ENCODE measurements at places on chromosomes 1 and 21. TPM values are rescaled to one million over a fixed set of nuclear protein-coding genes. Genes with fewer than 3 reads are reported as not detected.
A peak's percentile ranks its signal among the peaks of the same experiment; 100 is the strongest.

DNA sequence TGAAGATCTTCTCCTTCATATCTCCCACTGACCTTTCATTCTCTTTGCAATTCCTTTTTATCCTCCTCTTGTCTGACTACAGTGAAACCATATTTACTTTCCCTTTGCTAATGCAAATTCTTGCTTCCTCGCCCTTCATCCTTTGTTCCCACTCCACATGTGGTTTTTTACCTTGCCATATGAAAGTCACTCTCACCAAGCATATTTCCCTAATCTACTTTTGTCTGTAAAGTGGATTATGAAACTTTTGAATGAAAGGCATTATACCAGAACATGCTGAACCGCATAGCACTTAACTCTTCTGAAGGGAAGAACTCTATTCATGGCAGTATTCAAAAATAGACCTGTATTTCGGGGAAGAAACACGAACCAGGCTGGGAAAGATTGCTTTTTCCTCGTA lies 8.0 kb upstream of the TMPRSS15 start:
- DNase-seq, result no peak

DNA sequence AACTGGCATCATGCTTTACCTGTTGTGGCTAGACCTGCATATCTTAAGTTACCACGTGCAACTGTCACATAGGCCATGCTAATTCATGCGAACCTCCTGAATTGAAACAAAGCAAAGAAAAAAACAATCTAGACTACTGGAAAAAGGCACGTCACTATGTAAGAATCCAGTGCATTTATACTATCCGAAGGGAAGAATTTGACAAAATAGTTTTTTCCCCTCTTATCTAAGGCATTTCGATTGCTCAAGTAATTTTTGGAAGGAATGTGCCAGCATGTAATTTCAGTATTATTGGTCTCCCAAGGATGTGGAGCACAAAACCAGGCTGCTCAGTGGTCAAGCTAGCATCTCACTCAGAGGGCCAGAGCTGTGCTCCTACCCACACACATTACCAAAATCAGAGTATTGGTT lies 31.5 kb upstream of the C1orf198 start:
- DNase-seq, result no peak

DNA sequence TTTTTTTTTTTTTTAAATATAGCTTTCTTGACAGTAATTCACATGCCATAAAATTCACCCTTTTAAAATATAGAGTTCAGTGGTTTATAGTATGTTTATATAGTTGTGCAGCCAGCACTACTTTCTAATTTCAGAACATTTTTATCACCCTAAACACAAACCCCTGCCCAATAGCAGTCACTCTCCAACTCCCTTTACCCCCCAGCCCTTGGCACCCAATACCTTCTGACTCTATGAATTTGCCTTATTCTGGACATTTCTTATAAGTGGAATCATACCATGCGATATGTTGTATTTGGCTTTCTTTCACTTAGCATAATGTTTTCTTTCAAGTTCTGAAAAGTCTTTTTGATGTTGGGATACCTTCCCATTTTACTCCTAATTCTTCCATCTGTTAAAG lies 42.5 kb upstream of the NEXN start:
- DNase-seq, result no peak

GRCh38 chr1:226678251-226678650 lies 60.8 kb downstream of the ITPKB start:
- DNase-seq, result no peak

DNA sequence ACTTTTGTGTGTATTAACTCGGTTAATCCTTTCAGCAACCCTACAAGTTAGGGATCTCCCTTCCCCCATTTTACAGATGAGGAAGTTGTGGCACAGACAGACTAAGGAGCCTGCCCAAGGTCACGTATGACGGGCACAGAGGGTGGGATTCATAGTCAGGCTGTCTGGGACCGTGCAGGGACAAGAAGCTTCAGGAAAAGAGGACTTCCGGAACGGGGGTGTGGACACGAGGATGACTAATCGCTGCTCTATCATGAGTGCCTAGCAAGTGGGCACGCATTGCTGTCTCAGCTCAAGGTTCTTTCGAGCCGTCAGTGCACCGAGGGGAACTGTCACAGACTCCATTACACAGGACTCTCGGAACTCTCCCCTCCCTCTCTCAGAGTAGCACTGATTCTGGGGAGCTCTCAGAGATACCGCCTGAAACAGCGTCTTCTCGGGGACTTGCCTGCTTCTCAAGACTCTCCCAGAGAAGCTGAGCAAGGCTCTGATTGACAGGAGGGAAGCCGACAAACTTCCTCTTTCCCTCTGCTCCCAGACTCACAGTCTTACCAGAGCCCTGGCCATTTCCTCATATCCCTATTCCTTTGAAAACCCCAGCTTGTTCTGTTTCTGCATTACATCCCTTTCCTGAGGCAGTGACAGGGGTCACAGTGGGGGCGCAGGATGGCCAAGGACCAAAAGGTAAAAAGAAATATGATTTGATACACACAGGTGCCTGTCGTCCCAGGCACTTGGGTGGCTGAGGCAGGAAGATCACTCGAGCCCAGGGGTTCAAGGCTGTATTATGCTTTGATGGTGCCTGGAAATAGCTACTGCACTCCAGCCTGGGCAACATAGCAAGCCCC lies 14.4 kb downstream of the FHAD1 start:
- DNase-seq, result no peak

- no peak for DNase-seq
Measured at GRCh38 chr1:14138135-14138506, 438.1 kb downstream of the PRDM2 start.

GRCh38 chr1:9653491-9654050 lies 2.0 kb downstream of the PIK3CD start:
- DNase-seq, result no peak

DNA sequence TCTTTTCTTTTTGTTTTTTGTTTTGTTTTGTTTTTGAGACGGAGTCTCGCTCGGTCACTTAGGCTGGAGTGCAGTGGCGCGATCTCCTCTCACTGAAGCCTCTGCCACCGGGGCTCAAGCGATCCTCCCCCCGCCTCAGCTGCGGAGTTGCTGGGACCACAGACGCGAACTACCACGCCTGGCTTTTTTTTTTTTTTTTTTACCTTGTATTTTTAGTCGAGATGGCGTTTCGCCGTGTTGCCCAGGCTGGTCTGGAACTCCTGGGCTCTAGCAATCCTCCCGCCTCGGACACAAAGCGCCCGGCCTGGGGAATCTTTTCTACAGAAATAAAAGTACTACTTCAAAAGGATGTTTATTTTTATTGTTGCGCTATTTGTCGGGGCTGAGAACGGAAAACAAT lies 1.1 kb upstream of the SETDB1 start:
- no peak for DNase-seq

DNA sequence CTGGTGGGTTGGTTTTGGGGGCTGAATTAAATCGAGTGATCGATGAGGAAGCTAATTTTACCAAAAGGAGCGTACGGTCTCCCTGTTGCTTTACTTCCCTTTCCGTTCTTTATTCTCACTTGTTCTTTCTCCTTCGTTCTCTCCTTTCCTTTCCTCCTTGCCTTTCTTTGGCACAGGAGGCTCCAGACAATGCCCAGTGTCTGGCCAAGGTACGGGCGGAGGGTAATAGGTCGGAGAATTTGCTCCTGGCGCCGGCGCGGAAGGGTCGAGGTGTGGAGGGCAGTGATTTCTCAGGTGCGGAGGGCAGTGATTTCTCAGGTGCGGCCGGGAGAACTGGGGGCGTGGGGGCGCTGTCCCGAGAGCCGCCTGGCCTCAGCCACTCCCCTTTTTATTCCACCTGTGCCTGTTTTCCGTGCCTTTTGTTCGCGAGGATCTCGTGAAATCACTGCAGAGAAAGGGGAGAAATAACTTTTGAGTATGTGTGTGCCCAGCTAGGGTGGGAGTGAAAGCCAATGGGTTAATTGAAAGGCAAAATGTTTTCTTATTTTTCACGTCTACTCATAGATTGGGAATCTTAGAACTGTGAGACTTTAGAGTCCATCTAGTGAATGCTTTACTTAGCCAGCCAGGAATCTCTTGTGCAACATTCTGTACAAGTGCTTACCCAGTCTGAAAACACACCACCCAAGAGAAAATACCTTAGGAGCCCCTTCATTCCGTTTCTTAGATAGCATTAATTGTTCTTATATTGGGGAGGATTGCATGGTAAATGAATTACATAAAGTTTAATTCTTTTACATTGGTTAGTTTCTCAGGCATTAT lies 1.3 kb downstream of the FNBP1L start:
- DNase-seq, result peak; percentile 20

GRCh38 chr1:78833491-78833890 lies 173.0 kb downstream of the ADGRL4 start:
- peak; percentile 29 for DNase-seq

DNA sequence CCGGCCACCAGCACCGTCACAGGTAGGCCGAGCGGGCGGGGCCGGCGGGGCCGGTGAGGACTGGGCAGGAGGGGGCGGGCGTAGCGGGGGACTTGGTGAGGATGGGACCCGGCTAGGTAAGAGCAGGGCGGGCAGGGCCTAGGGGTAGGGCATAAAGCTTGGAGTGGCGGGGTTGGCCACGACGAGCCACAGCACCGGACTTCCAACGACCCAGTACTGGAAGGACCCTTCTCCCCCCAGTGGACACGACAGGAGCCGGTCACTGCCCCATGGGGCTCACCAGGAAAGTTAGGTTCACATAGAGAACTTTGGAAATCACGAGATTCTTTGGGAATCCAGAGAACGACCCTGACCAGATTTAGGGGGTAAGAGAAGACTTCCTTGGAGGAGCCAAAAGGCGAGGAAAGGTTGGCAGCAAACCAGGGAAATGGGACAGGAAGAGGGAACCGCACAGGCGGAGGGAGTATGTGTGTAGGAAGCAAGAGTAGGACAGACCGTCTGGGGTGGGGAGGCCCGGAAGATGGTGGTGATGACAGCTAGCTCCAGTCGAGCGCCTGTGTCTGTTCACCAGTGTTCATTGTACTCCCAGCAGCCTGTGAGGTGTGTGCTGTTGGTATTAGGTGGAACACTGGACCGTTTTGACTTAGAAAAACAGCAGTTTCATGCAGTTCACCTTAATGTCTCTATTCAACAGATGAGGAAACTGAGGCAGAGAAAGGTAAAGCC lies 20.4 kb downstream of the ZNF362 start:
- DNase-seq, result no peak

GRCh38 chr1:167330601-167331293 lies 110.1 kb downstream of the POU2F1 start:
- DNase-seq, result no peak

- DNase-seq, result no peak
Measured at GRCh38 chr1:9494936-9495758, 44.1 kb upstream of the SLC25A33 start.

GRCh38 chr1:181097242-181097641 lies 8.7 kb downstream of the IER5 start:
- DNase-seq, result no peak

DNA sequence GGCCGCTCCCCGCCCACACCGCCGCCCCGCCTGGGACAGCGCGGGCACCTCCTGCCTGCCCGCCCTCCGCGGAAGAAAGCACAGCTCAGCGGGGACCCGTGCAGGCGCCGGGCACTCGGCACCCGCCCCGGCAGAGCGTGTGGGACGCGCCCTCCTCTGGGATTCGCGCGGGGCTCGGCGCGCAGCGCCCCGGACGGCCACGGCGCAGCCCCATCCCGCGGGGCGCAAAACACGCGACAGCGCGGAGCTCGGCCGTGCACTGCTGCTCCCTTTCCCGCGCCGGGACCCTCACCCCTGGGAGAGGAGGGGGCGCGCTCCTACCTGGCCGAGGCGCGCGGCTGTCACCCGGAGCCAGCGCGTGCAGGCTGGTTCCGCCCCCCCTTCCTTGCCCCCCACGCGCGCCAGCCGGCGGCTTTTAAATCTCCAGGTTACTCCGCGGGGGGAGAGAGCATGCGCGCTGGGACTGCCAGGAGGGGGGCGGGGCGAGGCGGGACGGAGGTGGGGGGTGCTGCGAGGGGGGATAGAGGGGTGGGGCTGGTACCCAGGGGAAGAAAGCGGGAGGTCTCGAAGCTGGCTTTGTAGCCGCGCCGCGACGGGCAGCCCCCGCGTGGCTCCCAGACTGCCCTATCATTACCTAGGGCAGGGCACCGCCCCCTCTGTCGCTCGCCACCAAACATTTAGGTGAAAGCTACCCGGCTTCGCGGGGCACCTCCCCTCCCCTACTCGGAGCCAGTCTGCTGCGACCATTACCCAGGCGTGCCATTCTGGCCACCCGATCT lies at the start of gene SLC45A3:
Gene SLC45A3 (minus strand): TSS at position 437 of the 779 bp plus-strand sequence. CDS start 15,853 bp downstream, outside the sequence.
- no peak for DNase-seq

DNA sequence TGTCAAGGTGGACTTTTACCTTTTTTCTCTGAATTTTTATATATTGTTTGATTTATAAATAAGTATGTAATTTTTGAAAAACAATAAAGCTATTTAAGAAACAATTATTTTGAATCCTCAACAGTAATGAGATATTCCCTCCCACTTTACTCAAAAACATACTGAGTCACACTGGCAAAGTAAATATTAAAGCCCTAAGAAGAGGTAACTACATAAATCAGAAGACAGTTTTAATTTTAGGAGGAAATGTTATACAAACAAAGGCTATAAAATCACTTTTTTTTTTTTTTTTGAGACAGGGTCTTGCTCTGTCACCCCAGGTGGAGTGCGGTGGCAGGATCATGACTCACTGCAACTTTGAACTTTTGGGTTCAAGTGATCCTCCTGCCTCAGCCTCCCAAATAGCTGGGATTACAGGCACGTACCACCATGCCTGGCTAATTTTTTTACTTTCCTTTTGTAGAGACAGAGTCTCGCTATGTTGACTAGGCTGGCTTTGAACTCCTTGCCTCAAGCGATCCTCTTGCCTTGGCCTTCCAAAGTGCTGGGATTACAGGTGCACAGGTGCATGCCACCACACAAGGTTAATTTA lies 36.2 kb downstream of the ZSWIM5 start:
- no peak for DNase-seq

GRCh38 chr1:230715510-230715909 lies 1.6 kb upstream of the AGT start:
- no peak for DNase-seq

- no peak for DNase-seq
Measured at GRCh38 chr1:6003568-6004411, 11.6 kb upstream of the NPHP4 start.

- no peak for DNase-seq
Measured at GRCh38 chr1:202192770-202193613, 607 bp upstream of the LGR6 start.

GRCh38 chr1:189866606-189867005 lies 611.1 kb downstream of the BRINP3 start:
- no peak for DNase-seq

DNA sequence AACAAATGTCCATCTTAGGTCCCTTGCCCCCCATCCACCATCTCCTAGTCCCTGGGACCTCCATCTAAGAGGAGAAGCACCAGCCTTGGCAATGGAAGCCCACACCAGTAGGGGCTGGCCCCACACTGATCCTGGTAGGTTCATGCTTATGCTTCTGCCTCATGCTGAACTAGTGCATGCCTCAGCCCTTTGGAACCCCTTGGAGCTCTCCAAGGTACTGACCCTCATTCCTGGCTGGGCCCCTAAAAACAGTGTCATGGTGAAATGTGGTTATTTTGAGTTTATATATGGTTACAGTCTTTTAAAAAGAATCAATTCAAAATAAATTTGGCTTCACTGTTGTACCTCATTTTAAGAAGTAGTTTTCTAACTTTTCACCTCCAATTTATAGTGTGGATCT lies 108.3 kb downstream of the HIVEP3 start:
- peak; percentile 39 for DNase-seq

- DNase-seq, result no peak
Measured at GRCh38 chr1:112253366-112253765, 142.6 kb upstream of the CTTNBP2NL start.

- DNase-seq, result no peak
Measured at GRCh38 chr1:210685295-210685650, 356.6 kb downstream of the HHAT start.

Gene PLA2G4A
- polyA plus RNA-seq, result 9.9 TPM

Gene COL16A1
- 35.9 TPM for polyA plus RNA-seq

Gene CLDN14
- 0.98 TPM for polyA plus RNA-seq

Gene HLCS
- 18.8 TPM for polyA plus RNA-seq

Gene USH2A
- 0.53 TPM for polyA plus RNA-seq

Gene DYRK3
- polyA plus RNA-seq, result 8.5 TPM

Gene FAF1
- 73.4 TPM for polyA plus RNA-seq

Gene NBPF20
- 3.0 TPM for polyA plus RNA-seq

Gene OR2M3
- 0.03 TPM for polyA plus RNA-seq
